Activated CD4-positive, alpha-beta T cell treated with anti-CD3 and anti-CD28 coated beads, Interleukin-2, amount 50 U/mL, for 16 hours (primary cell): ENCODE measurements at places on chromosomes 13 and 19.

GRCh38 chr19:4098493-4098892 is 25.4 kb downstream of the MAP2K2 start:
- DNase-seq, result no peak

- no peak for DNase-seq
Measured at GRCh38 chr19:1286487-1287353, 1.0 kb downstream of the EFNA2 start.

DNA sequence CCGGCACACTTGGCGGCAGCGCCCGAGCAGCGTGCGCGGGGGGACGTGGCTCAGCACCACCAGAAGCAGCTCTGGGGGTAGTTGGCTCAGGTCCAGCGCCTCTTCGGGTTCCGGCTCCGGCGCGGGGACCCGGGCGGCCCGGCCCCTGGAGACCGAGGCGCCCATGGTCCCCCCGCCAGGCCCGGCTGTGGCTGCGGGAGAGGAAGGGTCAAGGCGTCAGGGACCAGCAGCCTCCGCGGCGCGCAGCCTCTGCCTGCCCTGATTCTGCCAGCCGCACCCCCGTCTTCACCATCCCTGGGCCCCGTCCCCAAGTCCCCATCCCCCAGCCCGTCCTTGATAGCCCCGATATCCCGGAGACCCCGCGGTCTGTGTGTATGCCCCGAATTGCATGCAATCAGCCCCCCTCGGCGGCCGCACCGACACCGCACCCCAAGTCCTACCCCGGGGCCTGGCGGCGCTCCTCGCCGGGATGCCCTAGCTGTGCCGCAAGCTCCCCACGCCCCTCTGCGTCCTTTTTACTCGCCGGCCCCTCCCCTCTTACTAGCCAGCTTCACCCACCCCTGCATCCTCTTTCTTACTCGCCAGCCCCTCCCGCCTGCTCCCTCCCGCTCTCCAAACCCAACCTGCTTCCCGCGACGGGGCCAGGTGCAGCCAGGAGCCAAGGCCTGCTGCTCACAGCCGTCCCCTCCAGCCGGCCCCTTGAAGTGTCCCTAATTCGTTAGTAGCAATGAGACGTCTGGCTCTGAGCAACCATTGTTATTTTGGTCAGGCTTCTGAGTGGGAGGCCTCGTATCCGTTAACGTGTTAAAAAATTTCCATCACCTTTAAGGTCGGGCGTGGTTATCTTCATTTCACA is at the start of gene FBXO27:
Gene FBXO27, minus strand, starts transcription at position 487 of the 856 bp plus-strand sequence. Its CDS starts 322 bp downstream, at position 165.
- no peak for DNase-seq

DNA sequence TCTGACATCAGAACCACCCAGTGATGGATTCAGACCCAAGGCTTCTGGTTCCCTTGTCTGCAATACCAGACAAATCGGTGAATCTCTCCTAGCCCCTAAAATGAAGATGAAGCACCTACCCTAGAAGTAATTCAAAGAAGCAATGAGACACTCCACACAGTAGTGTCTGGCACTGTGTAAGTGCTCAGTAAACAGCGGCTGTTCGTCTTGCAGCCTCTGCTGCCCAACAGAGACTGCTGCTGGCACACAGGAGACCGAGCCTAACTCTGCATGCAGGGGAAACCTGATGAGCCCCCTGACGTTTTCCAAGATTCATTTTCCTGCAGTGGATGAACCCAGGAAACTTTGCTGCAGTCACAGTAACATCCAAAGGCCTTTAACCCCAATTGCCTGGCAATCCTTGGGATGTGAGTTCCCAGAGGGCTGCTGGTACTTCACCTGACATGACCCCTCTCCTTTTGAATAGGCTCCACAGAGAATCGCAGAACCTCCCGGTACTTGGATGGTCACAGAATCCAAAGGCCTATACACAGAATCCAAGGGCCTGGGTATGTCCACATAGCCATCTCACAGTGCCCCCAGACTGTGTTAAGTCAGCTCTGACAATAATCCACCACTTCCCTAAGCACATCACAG is 6.7 kb downstream of the MED26 start:
- DNase-seq, result no peak

DNA sequence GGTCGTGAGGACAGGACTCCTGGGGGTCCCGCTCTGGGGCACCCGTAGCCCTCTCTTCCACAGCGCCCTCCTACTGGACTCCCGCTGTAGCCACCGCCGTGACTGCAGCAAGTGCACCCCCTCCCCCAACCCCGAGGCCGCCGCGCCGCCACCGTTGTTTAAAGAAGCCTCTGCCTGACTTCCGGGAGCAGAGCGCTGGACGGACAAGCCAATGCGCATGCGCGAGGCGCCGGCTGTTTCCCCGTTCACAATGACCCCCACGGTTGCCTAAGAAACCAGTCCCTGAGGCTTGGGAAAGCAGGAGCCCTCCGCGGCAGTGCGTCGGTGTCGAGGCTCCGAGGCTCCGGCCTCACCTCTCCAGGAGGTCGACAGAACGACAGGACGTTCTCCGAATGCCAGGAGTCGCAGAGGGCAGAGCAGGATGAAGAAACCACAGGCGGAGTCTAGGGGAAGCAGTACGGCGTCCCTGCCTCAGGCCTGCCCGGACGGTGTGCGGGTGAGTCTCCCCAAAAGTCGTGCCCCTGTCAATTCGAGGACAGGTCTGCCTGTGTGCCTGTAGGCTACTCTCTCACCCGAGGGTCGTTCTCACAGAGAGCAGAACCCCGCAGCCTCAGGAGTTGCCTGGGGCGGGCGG is 70.5 kb upstream of the ZNF420 start:
- DNase-seq, result peak; percentile 10

- peak; percentile 92 for DNase-seq
Measured at GRCh38 chr13:50365408-50366391, 350.5 kb downstream of the KCNRG start.

DNA sequence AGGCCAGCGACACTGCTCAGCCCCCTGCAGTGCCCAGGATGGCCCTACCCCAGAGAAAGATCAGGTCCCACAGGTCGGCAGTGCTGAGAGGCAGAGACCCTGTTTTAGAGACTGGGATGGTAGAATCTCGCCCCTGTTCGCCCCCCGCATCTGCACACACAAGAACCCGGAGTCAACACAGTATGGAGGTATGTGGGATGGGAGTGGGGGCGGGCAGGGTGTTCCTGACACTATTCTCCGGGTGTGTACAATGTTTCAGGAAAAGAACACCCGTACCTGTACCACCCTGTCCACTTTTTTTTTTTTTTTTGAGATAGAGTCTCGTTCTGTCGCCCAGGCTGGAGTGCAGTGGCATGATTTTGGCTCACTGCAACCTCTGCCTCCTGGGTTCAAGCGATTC is 19.3 kb downstream of the PIP5K1C start:
- no peak for DNase-seq

DNA sequence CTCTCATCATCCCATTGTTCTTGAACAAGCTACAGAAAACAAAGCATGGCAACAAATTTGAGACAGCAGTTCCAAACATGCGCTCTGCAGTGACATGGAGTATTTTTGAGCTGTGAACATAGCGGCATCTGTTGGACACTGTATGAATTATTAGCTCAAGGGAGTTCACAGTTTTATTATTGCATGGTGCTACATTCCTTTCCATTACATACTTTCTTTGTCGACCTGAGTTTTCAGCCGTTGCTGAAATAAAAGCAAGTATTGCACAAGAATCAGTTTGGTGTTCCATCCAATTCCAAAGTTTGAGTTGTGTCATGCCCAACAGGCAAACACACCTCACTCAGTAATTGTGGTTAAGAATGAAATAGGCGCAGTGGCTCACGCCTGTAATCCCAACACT is 30.1 kb upstream of the METTL21C start:
- no peak for DNase-seq

GRCh38 chr19:8208922-8209461 is at the start of gene CERS4:
Gene CERS4, plus strand, starts transcription at chr19:8209370. Its CDS starts 41,707 bp downstream, at chr19:8251077.
- peak; percentile 72 for DNase-seq

DNA sequence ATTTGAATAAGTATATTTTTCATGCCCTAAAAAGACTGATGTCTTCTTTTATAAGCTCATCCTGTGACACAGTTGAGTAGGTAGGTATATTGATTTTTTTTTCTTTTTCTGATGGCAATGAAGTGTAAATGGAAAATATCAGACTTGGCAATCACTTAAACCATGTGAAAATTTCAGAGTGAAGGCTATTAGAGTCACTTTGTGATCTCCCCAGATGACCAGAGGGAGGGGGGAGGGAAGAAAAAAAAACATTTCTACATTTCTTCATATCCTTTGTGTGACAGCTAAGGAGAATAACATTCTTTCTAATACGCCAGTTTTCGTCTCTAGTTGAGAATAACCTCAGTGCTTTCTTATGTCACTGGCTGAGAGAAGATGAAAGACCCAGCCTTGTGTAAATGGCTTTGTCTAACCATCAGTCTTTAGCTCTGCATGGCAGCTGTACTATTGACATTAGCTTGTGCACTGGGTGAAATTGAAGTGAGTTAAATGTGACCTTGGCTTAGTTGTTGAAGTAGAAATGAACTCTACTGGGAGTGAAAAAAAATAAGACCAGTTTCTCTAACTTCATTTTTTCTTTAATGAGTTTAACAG is 332.1 kb upstream of the DACH1 start:
- no peak for DNase-seq

DNA sequence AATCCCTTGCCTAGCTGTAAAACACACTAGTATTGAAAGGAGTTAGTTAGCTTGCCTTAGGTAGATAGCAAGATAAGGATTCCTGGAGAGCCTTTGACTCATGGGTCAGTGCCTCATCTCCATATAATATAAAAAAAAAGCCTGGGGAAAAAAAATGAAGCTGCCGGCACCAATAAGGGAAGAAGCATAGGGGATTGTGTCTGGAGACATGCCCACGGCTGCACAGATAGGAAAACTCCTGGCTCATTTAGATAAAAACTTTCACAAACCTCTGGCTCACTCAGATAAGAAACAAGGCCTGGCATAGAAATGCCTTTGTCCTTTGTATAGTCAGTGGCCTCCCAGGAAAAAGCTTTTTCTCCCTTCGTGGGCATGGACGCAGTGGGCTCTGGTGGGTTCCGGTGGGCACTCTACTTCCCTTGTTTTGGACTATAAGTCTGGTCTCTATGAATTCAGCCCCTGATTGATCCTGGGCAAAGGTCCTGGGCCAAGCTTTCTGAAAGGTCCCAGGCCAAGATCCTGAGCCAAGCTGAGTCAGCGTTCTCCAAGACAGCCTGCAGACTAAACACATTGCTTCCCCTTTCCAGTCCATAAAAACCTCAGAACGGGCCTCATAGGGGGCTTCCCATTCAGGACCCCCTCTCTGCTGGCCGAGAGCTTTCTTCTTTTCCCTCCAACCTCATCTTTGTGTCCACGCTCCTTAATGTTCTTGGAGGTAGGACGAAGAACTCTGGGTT is 4.9 kb upstream of the OR7A17 start:
- no peak for DNase-seq

- no peak for DNase-seq
Measured at GRCh38 chr19:5035793-5036697, 67.1 kb downstream of the KDM4B start.

DNA sequence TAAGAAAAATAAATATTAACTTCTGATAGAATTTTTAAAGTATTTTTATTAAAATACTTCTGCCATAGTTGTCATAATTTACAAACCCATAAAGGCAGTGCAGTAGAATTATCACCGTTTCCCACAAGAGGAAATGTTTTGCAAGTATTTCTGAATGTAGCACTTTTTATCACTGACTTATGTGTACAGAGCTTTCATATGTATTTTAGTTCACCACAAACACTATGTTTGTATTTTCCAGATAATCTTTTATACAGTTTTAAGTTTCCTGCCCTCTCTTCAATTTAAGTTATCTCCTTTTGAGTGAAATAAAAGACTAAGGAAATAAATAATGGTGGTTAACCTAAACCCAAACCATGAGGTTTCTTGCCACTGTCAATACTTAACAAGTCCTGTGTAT is 24.2 kb downstream of the MIPEP start:
- no peak for DNase-seq

DNA sequence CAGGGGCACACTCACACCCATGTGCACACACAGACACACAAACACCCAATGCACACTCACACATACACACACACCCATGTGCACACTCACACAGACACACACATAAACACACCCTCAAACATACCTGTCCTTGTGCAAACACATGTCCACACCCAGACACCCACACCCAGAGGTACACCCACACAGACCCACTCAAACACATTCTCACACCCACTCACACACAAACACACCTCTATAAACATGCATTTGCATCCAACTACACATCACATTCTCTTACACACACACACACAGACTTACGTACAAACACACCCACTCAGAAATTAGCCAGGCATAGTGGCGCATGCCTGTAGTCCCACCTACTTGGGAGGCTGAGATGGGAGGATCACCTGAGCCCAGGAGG is 31.4 kb downstream of the FBN3 start:
- DNase-seq, result no peak

DNA sequence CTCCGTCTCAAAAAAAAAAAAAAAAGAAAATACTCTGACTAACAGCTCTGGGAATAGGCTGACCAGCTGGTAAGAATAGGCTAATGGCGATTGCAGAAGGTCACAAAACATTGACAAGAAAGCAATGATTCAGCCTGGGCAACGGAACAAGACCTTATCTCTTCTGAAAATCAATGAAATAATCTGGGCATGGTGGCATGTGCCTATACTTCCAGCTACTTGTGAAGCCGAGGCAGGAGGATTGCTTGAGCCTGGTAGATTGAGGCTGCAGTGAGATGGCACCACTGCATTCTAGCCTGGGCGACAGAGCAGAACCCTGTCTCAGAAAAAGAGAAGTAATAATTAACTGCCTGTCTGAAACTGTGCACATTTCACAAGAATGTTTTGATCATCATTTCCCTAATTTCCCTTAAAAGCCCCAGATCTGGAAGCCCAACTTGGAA is 18.8 kb upstream of the MTRF1 start:
- no peak for DNase-seq

GRCh38 chr19:32339988-32340874 is 5.2 kb upstream of the ZNF507 start:
- DNase-seq, result peak; percentile 42

- no peak for DNase-seq
Measured at GRCh38 chr13:58051807-58052375, 420.3 kb downstream of the PCDH17 start.

DNA sequence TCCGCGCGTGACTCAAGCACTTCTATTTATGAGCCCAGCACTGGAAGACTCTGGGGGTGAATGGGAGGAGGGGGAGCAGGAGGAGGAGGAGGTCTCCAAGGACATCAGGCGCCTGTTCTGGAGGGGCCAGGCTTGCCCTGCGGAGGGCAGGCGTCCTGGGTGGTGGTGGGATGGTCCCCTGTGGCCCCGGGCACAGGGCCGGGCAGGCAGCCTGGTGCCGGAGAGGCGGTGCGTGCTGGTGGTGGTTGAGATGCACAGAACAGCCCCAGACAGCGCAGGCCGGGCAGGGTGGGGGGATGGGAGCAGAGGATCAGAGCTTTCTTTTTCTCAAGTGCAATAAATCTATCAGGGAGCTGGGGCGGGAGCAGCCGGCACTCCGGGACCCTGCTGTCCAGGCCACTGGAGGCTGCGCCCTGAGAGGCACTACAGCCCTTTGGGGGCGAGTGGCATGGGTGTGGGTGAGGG is 14.0 kb downstream of the NKPD1 start:
- DNase-seq, result no peak

GRCh38 chr13:100213576-100213975 is 124.7 kb downstream of the PCCA start:
- no peak for DNase-seq

- DNase-seq, result peak; percentile 6
Measured at GRCh38 chr13:60691268-60691667, 294.2 kb downstream of the TDRD3 start.
